Placental epithelial cell (primary cell): ENCODE measurements at places on chromosomes 2 and 18. TPM values are rescaled to one million over a fixed set of nuclear protein-coding genes. Genes with fewer than 3 reads are reported as not detected.

The CYP27A1 gene
- total RNA-seq: 1.1 and 2.4 TPM in 2 replicates

The AGPS gene
- 9.8 and 30.8 TPM in 2 replicates for total RNA-seq

The PARD6G gene
- total RNA-seq: 1.3 and 2.7 TPM in 2 replicates

The GKN1 gene
- not detected in 2 replicates for total RNA-seq

The SRD5A2 gene
- total RNA-seq: not detected in 2 replicates

The COL4A4 gene
- total RNA-seq: 4.7 and 5.3 TPM in 2 replicates

The DSG2 gene
- total RNA-seq: 203 and 237 TPM in 2 replicates

The FEV gene
- not detected in 2 replicates for total RNA-seq

The PPP1R1C gene
- 4.1 and 5.5 TPM in 2 replicates for total RNA-seq

The MYO3B gene
- total RNA-seq: 2.4 and 4.1 TPM in 2 replicates

The PLB1 gene
- 0.98 and 4.7 TPM in 2 replicates for total RNA-seq

The ATOH8 gene
- total RNA-seq: 0.39 TPM in 1 of 2 replicates, not detected in the other

The CYS1 gene
- total RNA-seq: 0.39 TPM in 1 of 2 replicates, not detected in the other

The LYG2 gene
- total RNA-seq: not detected in 2 replicates

The ASXL3 gene
- 0.11 and 1.6 TPM in 2 replicates for total RNA-seq

The GALNT5 gene
- total RNA-seq: 9.0 and 16.5 TPM in 2 replicates

The NEU2 gene
- 0.76 TPM in 1 of 2 replicates, not detected in the other for total RNA-seq

The SCN2A gene
- total RNA-seq: 0.11 TPM in 1 of 2 replicates, not detected in the other

The CABYR gene
- 3.5 and 7.4 TPM in 2 replicates for total RNA-seq

The ASAP2 gene
- total RNA-seq: 195 and 199 TPM in 2 replicates

The FAM117B gene
- total RNA-seq: 1.2 and 2.0 TPM in 2 replicates

The TCF7L1 gene
- total RNA-seq: 0.33 and 5.5 TPM in 2 replicates

The TRIM54 gene
- not detected in 2 replicates for total RNA-seq

The DPP4 gene
- total RNA-seq: 83.2 and 98.4 TPM in 2 replicates

The AQP4 gene
- not detected in 2 replicates for total RNA-seq

The CYRIA gene
- 5.5 and 11.9 TPM in 2 replicates for total RNA-seq

The TEX44 gene
- total RNA-seq: not detected in 2 replicates

The ST8SIA3 gene
- total RNA-seq: not detected in 2 replicates

The PDE11A gene
- total RNA-seq: under 0.01 TPM in 1 of 2 replicates, not detected in the other

The GRP gene
- total RNA-seq: not detected in 2 replicates

The SLC9A4 gene
- total RNA-seq: 0.22 and 0.79 TPM in 2 replicates

The CFC1 gene
- total RNA-seq: not detected in 2 replicates

The TUBA4B gene
- total RNA-seq: not detected in 2 replicates

The GPR39 gene
- total RNA-seq: 34.2 and 64.2 TPM in 2 replicates

The TMEFF2 gene
- total RNA-seq: not detected in 2 replicates

The FABP1 gene
- not detected in 2 replicates for total RNA-seq

The AGBL5 gene
- 39.6 and 41.2 TPM in 2 replicates for total RNA-seq

The RND3 gene
- total RNA-seq: 95.8 and 111 TPM in 2 replicates

The MAL gene
- total RNA-seq: 0.76 and 1.6 TPM in 2 replicates

The TRIM43 gene
- total RNA-seq: 0.33 and 0.39 TPM in 2 replicates

The PLGLB2 gene
- total RNA-seq: 0.76 and 2.7 TPM in 2 replicates

The CDK15 gene
- total RNA-seq: 0.79 and 8.5 TPM in 2 replicates

The ZNF396 gene
- total RNA-seq: 2.0 TPM in 2 replicates

The CSRNP3 gene
- 2.3 and 7.5 TPM in 2 replicates for total RNA-seq

The SLC35G4 gene
- not detected in 2 replicates for total RNA-seq

The LRATD1 gene
- 5.9 and 6.5 TPM in 2 replicates for total RNA-seq

The CCDC74B gene
- 2.0 and 4.7 TPM in 2 replicates for total RNA-seq

The TMEM198 gene
- total RNA-seq: 3.4 and 3.5 TPM in 2 replicates
